ENCODE measurements at places on chromosomes 16 and 17.
A peak's percentile ranks its signal among the peaks of the same experiment; 100 is the strongest.

DNA sequence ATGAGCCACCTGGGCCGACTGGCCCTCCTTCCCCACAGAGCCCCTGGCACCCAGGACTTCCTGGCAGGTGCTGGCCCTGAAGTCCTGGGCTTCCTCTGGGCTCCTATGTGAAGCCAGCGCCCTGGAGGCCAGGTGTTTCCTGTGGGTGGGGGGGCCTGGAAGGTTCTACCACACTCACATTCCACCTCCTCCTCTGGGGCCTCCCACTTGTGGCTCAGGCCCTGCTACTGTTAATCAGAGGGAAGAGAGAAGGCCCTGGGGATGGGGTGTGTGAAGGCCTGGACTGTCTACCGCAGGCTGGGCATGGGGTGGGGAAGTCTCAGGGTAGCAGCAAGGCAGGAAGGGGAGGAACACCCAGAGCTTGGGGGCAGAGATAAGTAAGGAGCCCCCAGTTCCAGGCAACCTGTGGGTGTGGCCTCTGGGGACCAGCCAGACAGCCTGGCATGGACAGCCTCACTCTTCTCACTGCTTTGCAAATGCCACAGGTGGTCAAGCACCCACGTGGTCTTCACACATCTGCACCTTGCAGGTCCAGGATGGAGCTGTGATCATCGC, 111.9 kb upstream of the TNRC6C start:
- no peak for DNase-seq

- peak; percentile 49 for DNase-seq
These were observed 14.9 kb downstream of the ENPP7 start for GRCh38 chr17:79745641-79746105.

- DNase-seq, result no peak
These were observed 381.0 kb downstream of the TOX3 start for GRCh38 chr16:52165961-52166360.

DNA sequence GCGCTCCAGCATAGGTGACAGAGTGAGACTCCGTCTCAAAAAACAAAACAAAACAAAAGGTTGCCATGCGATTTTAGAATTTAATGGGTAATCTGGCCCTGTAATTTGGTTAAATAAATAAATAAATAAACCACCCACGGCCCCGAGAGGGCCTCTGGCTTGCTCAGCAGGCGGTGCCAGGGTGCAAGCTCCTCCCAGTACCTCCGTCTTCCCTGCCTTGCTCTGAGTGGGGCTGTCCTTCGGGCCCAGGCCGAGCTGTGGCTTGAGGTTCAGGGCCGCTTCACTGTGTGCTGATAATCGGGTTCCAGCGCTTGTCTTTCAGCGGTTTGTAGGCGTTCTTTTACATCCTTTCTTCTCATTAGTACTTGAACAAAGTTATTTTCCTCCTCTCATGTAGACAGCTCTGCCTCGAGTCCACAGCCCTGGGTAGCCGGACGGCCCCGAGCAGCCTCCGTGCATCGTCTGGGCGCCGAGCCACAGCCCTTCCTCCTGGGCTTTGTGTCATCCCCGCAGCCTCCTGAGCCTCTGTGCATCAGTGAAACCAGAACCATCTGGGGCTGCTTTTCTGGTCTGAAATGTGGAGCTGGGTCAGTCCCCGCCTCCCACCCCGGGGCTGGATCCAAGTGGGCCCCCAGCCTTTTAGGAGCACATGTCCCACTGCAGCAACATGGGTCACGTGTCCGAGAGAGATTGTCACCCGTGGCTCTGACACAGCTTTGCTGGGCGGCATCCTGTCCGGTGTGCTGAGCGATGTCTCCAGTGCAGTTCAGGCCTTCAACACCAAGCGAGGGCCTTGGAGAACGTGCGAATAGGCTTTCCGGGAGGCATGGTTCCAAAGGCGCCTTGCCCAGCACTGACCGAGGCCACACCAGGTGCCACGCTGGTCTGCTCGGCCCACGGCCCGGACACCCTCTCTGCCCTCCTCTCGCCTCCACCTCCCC, 157.4 kb upstream of the CHMP6 start:
- DNase-seq, result no peak

DNA sequence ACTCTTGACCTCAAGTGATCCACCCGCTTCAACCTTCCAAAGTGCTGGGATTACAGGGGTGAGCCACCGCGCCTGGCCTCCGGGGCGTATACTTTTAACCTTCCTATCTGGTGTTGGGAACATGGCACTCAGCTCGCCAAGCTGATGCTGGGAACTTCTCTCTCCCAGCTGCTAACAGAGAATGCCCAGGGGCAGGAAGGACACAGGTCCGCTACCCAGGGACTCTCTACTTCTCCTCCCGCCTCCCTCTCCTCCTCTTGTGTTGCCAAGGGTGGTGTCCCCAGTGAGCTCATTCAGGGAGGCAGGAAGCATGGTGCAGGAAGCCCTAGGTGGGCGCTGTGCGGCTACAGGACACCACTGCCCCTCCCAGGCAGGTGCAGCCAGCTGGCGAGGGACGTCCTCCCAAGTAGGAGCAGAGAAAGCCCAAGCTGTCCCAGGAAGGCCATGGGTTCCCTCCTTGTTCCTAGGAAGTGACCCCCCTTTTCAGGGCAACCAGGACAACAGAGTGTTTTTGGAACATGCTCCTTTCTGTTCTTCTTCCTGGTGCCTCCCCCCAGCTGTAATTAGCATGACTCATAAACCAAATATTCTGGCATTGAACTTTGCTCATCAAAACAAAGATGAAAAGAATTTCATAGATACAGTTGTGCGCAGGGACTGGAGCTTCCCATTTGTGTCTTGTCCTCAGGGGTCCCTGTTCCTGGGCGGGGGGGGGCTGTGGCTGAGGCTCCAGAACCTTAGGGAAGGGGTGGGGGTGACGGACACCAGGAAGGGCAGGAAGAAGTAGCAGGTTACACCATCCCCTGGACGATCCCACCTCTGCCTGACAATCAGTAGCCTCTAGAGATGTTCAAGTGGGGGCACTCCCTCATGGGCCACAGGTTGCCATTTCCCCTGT, 2.7 kb downstream of the C1QTNF1 start:
- DNase-seq, result no peak

DNA sequence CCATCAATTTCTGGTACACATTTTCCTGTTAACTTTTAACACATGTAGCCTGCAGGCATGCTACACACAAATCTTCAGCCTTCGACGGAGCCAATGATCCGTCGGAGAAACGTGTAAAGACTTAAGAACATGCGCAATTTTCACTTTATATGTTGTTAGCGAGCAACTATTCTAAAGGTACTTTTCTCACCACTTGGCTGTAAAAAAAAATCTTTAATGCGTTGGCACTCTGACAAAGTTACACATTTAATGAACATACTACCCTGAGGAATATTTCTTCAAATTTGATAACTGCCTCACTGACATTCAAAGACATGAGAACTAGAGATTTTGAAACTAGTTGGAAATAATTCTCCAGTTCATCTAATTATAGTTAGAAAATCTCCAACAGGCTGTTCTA, 507.5 kb upstream of the SALL1 start:
- DNase-seq, result no peak

DNA sequence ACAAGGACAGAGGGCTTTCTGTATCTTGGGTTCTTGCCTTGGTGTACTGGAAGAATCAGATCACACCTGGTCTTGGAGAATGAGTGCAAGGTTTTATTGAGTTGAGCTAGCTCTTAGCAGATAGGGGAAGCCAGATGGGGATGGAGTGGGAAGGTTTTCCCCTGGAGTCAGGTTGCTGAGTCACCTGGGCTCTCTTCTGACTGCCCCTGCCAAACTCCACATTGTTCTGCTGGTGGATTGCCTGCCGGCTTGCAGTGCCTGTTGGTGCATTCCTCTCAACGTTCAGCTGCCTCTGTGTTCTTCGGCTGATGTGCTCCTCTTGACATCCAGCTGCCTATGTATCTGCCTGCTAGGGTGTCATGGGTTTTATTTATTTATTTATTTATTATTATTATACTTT, 1431.1 kb downstream of the CDH8 start:
- DNase-seq, result no peak

GRCh38 chr17:1490643-1491442, 1.6 kb downstream of the MYO1C start:
- peak; percentile 37 for DNase-seq

GRCh38 chr17:9900784-9901183, 4.3 kb downstream of the RCVRN start:
- DNase-seq, result no peak

DNA sequence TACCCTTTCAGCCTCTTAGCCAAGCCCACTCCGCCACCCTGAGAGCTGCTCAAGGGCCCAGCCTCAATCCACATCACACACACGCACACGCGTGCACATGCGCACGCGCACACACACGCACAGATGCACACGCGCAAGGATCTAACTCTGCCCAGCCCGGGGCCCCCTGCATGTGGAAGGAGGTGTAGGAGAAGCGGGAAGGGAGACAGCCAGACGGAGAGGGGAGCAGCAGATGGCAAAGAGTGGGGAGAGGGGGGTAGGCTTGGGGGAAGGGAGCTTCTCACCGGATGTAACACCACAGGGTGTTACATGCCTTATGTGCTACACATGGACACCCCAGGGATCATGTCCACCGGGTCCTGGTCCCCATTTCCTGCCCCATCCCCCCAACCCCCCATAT, 15.3 kb downstream of the DLG4 start:
- no peak for DNase-seq

DNA sequence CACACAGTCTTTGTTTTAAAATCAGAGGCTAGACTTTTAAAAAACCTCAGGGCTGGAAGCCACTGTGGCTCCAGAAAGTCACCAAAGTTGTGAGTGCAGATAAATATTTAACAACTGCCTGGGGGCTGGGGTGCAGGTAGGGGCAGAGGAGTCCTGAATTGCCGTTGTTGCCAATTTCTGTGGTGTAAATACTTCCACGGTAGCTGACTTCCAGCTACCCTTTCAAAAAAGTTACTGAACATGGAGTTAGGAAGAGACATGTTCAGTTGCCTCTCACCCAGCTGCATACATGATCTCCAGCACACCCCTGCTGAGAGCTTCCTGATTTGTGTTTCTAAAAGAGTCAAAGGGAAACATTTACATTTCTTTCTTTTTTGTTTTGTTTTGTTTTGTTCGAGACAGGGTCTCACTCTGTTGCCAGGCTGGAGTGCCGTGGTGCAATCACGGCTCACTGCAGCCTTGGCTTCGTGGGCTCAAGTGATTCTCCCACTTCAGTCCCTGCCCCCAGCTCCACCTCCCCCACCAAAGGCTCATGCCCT, 58.7 kb downstream of the PLXDC1 start:
- DNase-seq, result peak; percentile 64

DNA sequence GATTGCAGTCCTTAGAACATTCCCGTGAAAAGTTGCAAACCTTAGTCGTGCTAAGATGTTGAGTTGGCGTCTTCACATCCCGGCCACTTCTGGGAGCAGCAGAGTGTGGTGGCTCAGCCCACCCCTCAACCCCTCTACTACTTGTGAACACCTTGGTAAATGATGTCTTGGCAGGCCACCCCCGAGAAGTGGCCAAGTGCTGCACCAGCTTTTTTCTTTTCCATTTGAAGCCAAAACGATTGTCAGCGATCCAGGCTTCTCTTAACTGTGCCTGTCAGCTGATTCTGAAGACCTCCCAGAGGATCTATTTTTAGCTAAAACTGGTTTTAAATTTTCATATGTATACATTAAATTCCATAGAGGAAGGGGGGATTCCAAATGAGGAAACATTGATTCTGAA, 247.5 kb downstream of the CDH13 start:
- no peak for DNase-seq

DNA sequence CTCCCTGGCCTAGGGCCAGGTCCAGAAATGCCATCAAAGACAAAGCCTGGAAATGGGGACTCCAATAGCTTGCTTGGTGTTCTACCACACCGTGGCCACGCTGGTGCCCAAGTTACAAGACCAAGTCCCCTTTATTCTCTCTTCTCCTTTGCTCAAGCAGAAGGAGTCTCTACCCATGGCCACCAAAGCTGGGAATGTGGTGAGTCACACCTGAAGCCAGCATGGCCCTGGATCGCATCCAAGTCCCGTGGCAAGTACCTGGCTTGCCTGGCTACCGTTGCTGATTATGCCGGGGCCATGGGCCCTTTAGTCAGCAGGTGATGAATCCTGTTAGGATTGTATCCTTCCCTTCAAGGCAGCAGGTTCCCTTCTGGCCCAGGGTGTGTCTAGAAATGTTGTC, 260.0 kb downstream of the HAPSTR1 start:
- DNase-seq, result no peak

DNA sequence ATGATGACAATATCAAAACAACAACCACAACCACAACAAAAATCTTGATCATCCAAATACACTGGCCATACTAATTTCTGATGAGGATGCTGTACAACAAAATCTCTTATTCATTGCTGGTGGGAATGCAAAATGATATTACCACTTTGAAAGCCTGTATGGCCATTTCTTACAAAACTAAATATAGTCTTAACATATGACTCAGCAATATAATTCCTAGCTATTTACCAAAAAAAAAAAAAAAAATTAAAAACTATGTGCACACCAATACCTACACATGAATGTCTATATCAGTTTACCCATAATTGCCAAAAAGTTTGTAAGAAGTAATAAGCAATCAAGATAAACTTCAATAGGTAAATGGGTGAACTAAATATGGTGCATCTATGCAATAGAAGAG, 1379.7 kb downstream of the CDH11 start:
- no peak for DNase-seq

DNA sequence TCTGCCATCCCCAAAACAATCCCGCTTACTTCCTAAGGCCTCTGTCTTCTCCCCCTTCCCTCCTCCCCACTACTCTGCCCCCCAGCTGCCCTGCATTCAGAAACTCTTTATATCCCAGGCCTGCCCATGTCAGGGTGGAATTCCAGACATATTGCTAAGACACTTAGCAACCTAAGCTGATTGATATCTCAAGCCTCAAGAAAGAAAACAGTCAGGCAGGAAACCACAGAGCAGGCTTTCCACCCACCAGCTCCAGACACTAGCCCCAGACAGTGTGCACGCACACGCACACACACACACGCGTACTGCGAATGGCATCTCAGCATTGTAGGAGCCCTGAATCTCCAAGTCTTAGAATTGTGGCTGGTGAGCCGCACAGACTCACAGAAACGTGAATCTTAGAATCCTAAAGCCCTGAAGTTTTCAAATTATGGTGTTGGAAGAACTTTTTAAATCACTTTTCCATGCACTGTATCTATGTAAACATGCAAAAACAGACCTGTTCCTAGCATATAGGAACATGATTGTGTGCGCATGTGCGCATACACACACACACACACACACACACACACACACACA, 8.8 kb upstream of the LPCAT2 start:
- peak; percentile 81 for DNase-seq

Measured in MV-4-11 (cell line).